ENCODE measurements at places on chromosomes 4 and X.

GRCh38 chr4:5110901-5111300 is 59.6 kb downstream of the STK32B start:
- DNase-seq, result no peak

GRCh38 chr4:113586072-113586471 is 175.5 kb downstream of the CAMK2D start:
- no peak for DNase-seq

- no peak for DNase-seq
Measured at GRCh38 chr4:108877821-108878220, 115.0 kb upstream of the ETNPPL start.

DNA sequence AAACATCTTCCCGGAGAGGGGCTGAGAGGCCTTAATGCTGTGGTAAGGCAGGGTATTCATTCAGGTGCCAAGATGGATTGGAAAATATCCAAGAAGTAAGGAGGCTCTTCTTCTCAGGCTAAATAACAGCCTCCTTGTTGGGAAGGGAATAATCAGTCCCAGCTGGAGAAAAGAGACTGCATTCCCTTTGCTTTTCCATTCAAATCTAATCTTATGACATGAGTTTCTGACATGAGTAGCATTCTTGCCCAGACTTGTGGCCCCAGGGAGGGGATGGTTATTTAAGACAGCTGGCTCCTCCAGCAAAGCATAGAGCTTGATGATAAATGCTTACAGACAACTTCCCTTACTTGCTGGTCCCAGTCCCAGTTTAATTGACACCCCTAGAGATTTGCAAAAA is 98.3 kb downstream of the DCLK2 start:
- no peak for DNase-seq
